MV-4-11 (cell line): ENCODE measurements at places on chromosomes 13 and 19.
A peak's percentile ranks its signal among the peaks of the same experiment; 100 is the strongest.

DNA sequence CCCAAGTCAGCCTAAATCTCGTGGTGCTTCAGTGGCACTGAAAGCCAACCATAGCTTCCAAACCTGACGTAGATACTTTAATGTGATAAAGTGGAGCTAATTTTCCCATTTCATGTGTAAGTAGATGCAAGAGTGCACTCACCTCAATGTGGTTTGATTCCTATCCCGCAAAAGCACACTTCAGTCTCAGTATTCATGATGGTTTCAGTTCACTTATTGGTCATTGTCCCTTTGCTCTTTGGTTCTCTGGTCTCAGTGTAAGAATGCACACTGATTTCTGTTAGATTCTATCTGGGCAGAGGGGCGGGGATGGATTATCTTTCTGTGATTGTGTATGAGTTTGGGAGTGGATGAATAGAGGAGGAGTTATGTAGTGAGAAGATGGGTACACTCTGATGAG, 340.6 kb downstream of the KCNRG start:
- DNase-seq = peak; percentile 3

- DNase-seq = no peak
Observed at GRCh38 chr13:87677043-87677495, 5.9 kb downstream of the SLITRK5 start.

DNA sequence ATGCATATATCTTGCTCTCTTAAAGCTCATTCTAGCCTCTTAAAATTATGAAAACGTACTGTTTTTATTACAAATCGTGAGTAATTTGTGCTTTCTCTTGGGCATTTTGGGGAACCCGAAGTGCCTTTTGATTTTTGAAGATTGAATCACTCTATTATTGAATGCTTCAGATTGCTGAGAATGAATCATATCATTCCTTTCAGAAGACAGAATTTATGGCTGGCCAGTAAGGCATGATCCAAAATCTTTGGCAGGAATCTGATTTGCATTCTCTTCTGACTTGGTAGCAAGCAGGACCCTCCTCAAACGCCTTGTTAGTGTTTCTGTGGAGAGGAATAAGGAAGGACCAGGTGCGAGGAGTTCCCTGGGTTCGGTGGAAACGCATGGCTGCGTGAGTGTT, 49.5 kb downstream of the STARD13 start:
- no peak for DNase-seq

GRCh38 chr13:104534847-104535246, 1468.6 kb upstream of the SLC10A2 start:
- no peak for DNase-seq

GRCh38 chr19:44574186-44574950, 39.0 kb upstream of the IGSF23 start:
- DNase-seq = no peak

GRCh38 chr13:22454586-22454985, 726.2 kb upstream of the SGCG start:
- DNase-seq = no peak

DNA sequence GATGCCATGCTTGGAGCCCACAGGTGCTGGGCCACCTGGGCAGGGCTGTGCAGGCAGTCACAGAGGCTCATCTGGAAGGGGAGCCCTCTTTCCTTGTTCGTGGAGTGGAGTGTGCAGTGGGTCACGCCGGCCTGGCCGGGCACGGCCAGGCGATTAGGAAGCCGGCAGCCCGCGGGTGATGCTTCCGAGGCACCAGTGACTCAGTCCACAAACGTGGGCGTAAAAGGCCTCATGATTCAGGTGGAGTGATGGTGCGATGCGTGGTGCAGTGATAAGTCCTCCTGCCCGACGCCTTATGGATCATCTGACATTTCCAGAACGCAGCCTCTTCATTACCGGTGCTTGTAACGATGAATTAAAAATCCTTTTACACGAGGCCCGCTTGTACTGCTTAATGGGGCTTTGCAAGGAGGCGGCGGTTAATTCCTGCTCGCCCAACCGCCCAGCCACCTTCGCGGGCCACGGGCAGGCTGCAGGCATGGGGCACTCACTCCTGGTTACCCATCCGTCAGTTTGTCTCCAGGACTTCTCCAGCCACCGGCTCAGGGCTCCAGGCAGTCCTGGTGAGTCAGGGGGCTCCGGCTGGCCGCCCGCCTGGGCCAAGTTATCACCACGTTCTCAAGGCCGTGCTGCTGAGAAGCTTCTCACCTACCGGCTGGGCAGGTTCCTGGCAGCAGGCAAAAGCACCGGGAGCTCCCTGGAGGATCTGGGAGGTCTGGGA, 172.4 kb downstream of the KDM4B start:
- DNase-seq = no peak

GRCh38 chr13:98791611-98792010, 39.1 kb upstream of the SLC15A1 start:
- DNase-seq = no peak

- no peak for DNase-seq
Observed at GRCh38 chr19:51123802-51124201, 904 bp upstream of the SIGLEC9 start.

DNA sequence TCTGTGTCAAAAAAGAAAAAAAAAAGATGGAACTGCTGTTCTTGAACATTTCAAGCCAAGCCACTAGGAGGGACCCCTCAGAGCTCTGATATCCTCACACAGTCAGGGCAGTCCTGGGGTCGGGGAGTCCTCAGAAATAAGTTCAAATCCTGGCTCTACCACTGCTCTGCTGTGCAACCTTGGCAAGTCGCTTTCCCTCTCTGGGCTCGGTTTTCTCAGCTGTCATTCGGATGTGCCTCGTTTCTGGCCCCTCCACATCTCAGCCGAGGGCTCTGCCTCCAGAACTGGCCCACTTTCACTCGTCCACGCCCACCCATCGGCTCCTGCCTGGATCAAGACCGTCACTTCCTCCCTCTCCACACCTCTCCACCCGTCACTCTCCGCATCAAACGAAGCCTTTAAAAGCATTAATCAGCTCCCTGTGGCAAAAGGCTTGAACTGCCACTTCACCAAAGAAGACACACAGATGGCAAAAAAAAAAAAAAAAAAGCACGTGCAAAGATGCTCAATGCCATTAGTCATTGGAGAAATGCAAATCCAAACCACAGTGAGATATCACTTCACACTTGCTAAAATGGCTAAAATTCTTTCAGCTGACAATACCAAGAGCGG, 7.4 kb upstream of the ZNRF4 start:
- no peak for DNase-seq

- DNase-seq = no peak
Observed at GRCh38 chr13:25295228-25295627, 6.2 kb upstream of the NUP58 start.

DNA sequence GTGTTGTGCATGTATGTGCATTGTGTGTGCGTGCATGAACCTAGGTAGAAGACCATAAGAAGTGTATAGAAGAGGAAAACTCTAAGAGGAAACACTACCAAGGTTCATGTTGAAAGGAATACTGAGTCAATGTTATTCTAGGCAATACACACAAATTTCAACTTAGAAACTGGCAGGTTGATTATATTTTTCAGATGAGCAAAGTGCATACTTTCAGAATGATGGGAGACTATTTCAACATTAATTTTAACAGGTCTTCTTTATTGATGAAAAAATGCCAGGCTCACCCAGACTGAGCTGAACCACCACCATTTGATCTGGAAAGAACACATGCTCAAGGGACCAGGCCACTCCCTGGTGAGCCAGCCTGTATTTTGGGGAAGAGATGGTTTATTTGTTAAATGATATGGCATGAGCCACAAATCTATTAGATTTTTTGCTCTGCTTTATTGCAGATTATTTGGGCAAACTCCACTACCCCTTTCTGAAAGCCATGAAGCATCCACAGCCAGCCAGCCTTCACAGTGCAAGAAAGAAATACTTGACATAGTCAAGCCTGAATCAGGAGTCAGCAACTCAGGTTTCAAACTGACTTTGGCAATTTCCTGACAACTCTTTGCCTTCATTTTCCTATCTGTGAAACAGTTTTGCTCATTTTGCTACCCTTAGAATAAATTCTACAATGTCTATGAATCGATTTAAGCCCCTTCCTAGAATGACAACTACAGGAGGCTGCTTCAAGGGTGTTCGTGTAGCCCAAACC, 368.9 kb downstream of the COG6 start:
- DNase-seq = no peak

- DNase-seq = peak; percentile 70
Observed at GRCh38 chr19:41276231-41276630, 12.1 kb downstream of the HNRNPUL1 start.

DNA sequence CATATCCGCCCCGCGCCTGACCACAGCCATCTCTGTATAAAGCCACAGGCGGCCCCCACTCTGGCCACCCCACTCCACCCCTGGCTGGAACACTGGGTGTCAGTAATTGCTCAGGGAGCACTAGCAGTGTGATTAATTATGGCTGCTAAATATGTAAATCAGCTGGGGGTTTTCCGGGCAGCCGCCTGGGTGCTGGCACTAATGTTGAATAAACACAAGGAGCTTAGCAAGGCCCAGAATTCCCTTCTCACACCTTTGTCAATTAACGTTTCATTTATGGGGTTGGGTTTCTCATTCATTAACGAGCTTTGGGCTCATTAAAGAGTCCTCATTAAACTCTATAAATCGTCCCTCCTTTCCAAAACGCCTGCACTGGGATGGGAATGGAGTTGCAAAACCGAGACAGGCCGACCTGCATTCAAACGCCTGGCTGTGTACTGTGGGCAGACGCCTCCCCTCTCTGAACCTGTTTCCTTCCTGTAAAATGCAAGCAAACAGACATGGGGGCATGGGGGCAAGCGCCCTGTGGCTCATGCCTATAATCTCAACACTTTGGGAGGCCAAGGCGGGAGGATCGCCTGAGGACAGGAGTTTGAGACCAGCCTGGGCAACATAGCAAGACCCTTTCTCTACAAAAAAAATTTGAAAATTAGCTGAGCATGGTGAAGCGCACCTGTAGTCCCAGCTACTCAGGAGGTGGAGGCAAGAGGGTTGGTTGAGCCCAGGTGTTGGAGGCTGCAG, 17.7 kb upstream of the OLFM2 start:
- DNase-seq = no peak

DNA sequence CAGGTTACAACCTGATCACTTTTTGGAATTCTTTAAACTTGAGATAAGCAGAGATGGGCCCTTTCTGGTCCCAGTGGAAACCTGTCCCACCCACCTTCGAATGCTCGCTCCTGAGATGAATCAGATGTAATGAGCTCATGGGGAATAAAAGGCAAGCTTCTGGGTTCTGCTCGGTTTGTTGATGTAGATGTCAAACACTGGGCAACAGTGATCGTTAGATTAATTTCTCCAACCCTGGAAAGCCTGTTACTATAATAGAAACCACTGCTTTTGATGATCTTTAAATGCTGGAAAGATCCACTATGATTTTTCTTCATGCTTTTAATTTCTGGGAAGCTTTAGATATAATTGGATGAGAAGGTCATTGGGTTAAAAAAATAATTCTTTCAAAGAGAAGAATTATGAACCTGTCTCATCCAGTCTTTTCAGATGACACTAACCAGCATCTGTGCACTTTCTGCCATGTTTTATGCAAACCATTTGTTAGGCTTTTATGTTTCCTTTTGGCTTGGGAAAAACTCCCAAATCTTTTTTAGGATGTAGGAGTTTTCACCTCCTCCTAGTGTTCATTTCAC, 49.3 kb downstream of the B3GLCT start:
- DNase-seq = no peak

DNA sequence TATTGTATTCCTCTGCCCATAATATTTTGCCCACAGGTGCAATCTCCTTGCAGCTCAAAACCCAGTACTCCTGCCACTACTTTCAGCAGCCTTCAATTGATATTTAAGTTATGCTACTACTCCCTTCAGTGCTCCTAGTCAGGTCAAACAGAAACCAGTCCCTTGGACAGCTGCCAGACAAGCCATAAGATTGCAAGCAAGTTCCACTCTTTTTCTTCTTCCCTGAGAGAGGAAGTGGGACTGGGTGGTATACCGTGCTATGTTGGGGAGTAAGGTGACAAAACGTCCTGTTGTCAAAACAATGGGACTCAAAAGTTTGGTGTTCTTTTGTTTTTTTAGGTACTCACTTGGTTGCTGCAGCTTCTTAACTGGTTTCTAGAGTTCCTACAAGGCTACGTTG, 63.1 kb upstream of the FRY start:
- DNase-seq = peak; percentile 90

DNA sequence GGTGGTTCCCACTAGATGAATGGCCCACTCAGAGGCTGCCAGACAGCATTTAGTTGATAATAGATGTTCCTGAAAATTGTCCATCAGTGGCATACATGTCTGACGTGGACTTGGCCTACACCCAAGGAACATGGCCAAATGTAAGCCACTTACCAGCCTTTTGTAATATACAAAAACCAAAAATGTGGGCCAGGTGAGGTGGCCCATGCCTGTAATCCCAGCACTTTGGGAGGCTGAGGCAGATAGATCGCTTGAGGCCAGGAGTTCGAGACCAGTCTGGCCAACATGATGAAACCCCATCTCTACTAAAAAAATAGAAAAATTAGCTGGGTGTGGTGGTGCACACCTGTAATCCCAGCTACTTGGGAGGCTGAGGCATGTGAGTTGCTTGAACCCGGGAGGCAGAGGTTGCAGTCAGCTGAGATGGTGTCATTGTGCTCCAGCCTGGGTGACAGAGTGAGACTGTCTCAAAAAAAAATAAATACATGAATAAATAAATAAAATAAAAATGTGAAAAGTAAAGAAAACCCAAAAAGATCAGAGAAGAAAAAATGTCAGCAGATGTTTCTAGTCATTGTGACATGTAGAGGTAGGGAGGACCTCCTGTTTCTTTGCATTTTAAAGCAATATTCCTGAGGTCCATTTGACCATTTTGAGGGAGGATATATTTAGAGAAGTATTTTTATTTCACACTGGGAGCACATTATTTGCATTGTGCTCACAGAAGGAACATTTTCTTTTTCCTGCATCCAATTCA, 7.1 kb upstream of the WTIP start:
- DNase-seq = no peak
